ENCODE measurements at places on chromosomes 1 and 21. TPM values are rescaled to one million over a fixed set of nuclear protein-coding genes. Genes with fewer than 3 reads are reported as not detected.
A peak's percentile ranks its signal among the peaks of the same experiment; 100 is the strongest.

DNA sequence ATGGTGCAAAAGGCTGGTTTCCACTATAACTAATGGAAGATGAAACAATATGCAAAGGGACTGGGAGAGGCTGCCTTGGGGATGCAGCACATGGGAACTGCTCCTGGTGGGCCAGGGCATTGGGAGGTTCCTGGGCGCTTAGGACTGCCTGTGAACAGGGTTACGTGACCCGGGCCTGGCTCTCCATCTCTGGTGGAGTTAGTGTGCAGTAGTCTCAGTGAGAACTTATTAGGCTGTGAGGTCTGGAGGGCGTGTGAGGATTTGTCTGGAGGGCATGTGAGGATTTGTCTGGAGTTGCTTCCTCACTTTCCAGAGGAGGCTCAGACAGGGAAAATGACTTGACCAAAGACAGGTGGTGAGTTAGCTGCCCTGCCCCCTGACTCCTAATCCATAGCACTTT is 1.5 kb upstream of the ETV3L start:
- peak; percentile 80 for ATAC-seq

- ATAC-seq: no peak
Observed at GRCh38 chr1:106753066-106753465, 303.4 kb upstream of the PRMT6 start.

- ATAC-seq: no peak
Observed at GRCh38 chr21:42569732-42570301, 56.2 kb downstream of the SLC37A1 start.

GRCh38 chr1:79006564-79006963 is at the start of gene ADGRL4:
ADGRL4 (minus strand) TSS chr1:79006730; CDS start chr1:79006654, 76 bp downstream.
- peak; percentile 21 for ATAC-seq

The NOS1AP gene
- total RNA-seq: 9.1 TPM

The MPL gene
- not detected for total RNA-seq

The SPRR1A gene
- total RNA-seq: not detected

The S100A4 gene
- 1.1 TPM for total RNA-seq

The GPX7 gene
- total RNA-seq: 48.4 TPM

All from motor neuron (in vitro differentiated cells).